ENCODE measurements at places on chromosomes 16 and 17.

DNA sequence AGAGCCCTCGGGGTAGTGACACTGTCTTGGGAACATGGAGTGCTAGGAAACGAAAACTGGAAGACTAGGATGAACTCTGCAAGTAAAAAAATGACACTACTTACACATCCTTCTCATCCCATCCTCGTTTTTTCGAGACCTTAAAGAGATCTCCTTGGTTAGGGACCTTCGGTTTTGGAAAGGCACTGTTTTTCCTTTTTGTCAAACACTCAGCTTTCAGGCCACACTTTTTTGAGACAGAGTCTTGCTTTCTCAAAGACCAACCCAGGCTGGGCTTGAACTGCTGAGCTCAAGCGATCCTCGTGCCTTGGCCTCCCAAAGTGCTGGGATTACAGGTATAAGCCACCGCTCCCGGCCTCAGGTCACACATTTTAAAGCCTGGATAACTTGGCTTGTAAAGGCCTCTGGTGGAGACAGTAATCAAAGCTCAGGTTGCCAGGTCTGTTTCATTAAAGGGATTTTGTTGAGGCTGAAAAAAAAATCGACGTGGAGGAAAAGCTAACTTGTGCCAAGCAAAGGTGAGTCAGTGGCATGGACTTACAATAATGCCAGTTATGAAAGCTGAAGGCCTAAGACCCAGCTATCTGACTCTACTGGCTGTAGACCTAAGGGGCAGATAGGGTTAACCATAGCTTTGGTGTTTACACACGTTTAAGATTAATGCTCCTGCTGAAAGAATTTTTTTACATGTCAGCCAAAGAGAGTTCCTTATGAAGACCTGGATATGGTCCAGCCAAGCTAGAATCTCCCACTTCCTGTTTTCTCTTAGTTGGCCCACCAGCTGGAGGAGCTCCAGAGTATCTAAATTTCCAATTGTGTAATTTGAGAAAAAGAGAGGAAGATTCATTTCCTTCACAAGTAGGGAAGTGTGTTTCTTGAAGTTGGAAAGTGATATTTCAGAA lies 823 bp downstream of the NBR1 start:
- DNase-seq = peak; percentile 94

- peak; percentile 83 for DNase-seq
These were observed 123.7 kb downstream of the METRNL start for GRCh38 chr17:83203073-83203471.

GRCh38 chr17:37702598-37702997 lies 42.3 kb downstream of the HNF1B start:
- peak; percentile 74 for DNase-seq

GRCh38 chr17:50502301-50502990 lies 5.8 kb upstream of the MYCBPAP start:
- no peak for DNase-seq

DNA sequence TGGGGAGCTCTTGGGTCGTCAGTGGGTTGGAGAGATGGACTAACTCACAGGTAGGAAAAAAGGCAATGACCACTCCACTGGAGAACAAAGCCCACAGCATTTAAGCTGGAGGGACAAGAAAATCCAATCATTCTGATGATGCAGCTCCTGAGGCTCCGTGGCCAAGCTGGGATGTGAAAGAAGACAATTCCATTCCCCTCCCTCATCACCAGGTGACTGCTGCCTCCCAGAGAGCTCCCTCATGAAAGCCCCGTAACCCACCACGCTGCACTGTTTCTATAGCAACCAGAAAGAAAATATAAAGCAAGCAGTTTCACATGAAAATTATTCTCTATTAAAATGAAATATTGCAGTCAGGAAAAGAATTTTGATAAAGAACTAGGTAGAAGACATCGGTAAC lies 15.2 kb downstream of the ANKRD11 start:
- no peak for DNase-seq

GRCh38 chr16:3243882-3244281 lies 8.9 kb upstream of the ZNF200 start:
- no peak for DNase-seq

DNA sequence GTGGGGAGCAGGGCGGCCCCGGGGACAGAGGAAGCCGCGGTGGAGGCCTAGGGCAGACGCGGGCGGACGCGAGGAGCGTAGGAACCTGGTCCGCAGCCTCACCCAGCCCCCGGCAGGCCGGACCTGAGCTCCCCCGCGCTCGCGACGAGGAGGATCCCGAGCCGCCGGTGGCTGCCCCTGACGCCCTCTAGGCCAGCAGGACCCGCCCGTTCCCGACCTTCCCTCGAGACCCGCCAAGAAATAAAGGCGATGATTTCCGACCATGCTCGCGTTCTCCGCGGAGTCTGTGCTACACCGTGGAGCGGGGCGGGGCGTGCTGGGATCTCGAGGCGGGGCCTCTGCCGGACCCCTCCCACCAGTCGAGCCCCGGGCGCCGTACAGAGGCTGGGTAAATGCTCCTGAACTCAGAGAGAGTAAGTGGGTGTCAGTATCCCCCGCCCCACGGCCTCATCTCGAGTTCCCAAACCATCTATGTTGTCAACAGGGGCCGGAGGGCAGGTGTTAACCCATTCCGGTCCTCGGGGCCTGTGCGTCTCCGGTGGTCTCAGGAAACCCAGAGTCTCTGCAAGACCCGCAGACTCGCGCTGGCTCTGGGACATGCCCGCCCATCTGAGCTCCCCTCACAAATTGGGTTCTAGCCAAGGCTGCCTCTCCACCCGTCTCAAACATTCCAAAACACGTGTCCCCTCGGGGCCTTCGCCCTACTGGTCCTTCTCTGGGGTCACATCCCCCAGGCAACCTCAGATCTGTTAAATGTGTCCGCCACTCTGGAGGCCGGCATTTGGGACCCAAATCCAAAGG lies 13.7 kb downstream of the SYCE1L start:
- no peak for DNase-seq

DNA sequence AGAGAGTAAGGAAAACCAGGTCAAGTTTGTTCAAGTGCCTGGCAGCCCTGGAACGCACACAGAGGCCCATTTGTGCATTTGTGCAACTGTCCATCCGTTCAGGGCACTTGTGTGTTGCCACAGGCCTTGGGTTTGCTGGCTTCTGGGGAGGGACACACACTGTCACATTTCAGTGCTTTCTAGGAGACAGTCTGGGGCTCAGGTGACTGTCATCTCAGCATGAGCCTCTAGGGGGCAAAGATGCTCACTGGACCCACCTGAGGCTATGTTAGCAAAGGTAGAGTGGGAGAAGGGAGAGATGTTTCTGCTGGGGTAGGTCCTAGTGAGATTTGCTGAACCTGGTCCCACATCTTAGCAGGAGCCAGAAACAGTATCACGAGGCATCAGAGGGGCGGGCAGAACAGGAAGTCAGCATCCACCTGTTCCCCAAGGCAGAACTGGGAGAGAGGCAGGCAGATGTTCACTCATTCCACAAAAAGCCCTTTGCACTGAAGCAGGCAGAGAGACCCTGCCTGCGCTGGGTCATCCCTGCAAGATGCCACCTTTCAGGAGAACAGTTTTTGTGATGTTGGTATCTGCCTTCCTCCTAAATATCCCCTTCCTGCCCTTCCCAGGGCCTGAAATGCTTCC lies 48.5 kb downstream of the RAI1 start:
- no peak for DNase-seq

- DNase-seq = no peak
These were observed 69.5 kb downstream of the AMFR start for GRCh38 chr16:56355786-56356275.
